Fibroblast of skin of left biceps (primary cell): ENCODE measurements at places on chromosomes 7 and 10.

- DNase-seq = no peak
Observed at GRCh38 chr10:97766996-97767924, 4.5 kb downstream of the SFRP5 start.

DNA sequence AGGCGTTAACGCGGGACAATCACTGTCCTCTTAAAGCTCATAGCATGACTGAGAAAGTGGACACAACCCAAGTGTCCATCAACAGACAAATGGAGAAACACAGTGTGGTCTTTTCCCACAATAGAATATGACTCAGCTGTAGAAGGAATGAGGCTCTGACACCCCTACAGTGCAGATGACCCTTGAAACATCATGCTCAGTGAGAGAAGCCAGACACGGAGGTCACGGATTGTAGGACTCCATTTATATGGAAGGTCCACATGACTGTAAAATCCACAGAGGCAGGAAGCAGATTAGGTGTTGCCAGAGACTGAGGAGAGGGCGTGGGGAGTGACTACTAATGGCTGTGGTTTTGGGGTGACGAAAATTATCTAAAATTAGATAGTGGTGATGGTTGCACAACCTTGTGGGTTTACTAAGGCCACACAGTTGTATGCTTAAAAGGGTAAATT is 6.1 kb upstream of the NCAPG2 start:
- DNase-seq = no peak

DNA sequence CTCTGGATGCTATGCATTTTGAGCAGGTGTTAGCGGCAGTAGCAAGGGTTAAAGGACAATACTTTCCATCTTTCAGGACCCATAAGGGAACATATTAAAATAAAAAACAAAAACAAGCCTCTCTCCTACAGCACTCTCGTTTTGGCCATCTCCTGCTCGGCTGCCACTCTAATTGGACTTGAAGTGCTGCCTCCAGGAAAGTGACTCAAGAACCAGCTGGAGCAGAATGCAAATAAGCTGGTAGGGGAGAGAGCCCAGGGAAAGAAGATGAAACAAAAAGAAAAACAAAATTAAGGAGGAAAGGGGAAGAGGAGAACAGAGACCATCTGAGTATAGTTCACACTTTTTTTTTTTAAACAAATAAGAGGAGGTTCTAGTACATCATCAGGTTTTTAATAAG is 65.6 kb downstream of the HBP1 start:
- DNase-seq = no peak

GRCh38 chr10:62626817-62627216 is 177.7 kb upstream of the ADO start:
- no peak for DNase-seq

DNA sequence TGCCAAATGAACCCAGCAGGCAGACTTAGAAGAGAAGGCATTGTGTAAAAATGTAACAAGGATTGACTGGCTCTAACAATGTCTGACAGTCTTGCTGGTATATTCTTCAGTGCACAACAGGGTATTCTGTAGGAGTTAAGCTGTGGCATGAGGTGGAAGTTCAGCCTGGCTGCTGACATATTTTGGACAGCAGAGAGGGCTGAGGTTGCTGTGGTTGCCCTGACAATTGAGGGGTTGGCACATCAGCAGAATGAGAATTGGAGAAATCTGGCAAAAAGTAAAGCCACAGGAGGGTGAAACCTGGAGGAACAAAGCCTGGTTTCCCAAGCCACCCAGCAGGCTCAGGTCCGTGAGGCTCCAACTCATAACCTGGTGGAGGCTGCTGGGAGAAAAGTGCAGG is 220.2 kb downstream of the JAZF1 start:
- DNase-seq = no peak

- DNase-seq = no peak
Observed at GRCh38 chr10:1499359-1499957, 237.9 kb downstream of the ADARB2 start.

GRCh38 chr10:129193148-129193547 is 273.9 kb upstream of the MGMT start:
- no peak for DNase-seq

- no peak for DNase-seq
Observed at GRCh38 chr7:32379510-32380112, 110.6 kb downstream of the LSM5 start.

- no peak for DNase-seq
Observed at GRCh38 chr7:137578541-137578940, 235.0 kb upstream of the PTN start.

- no peak for DNase-seq
Observed at GRCh38 chr7:45186261-45186813, 28.7 kb downstream of the RAMP3 start.

DNA sequence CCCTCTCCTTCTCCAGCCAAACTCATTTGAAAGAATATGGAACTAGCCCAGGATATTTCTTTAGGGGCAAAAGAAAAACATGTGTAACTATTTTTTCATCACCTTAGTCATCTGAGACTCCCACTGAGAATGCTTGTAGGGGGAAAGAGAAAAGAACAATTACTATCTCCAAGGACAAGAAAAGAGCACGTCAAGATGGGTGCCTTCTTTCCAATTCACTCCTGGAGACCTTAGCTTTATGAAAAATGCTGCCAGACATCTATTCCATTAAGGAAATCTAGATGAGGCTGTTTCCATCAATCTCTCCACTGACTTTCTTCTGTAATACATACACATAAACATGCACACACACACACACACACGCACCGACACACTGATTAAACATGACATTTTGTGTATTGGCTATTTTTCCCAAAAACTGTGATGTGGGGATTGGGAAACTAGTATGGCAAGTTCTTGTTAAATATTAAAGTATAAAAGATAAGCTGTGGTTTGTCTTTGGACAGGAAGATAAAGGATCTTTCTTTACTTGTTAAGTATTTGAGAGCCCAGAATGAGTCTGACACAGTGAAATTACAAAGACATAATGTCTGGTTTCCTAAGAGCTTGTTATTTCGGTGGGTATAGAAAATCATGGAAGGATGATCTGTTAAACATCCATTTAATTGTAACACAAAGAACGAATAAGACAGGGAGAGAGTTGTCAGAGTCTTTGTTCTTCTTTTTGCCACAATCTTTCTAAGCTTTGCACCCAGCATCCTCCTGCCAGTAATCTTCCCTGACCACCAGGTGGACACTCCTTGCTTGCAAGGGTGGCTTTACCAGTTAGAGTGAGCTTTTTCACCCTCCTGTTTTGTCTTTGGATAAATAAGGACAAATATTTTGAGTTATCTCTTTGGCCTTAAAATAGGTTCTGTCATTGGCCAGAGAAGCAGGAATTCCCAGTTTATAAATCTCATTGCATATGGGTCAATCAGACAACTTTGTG is 177.3 kb upstream of the TMEM72 start:
- DNase-seq = no peak

GRCh38 chr7:151517601-151518104 is 2.0 kb downstream of the RHEB start:
- no peak for DNase-seq

- no peak for DNase-seq
Observed at GRCh38 chr10:92847202-92847864, 987 bp upstream of the EXOC6 start.

DNA sequence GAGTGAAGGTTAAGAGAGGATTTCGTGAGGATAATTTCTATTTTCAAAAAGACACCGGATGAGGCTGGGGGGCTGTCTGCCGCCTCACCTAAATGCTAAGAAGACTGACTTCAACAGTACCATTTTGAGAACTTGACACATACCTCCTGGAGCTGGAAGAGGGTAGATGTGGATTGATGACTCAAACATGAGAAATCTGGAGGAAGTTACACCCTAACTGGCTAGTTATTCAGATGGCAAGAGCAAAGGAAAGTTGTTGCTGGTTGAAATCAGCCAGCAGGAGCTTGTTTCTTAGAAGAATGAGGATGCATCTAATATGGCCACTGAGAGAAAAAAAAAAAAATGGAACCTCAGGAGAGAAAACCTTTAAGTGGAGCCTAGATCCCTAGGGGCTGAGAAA is 76.2 kb upstream of the KIAA1217 start:
- DNase-seq = peak; percentile 51

DNA sequence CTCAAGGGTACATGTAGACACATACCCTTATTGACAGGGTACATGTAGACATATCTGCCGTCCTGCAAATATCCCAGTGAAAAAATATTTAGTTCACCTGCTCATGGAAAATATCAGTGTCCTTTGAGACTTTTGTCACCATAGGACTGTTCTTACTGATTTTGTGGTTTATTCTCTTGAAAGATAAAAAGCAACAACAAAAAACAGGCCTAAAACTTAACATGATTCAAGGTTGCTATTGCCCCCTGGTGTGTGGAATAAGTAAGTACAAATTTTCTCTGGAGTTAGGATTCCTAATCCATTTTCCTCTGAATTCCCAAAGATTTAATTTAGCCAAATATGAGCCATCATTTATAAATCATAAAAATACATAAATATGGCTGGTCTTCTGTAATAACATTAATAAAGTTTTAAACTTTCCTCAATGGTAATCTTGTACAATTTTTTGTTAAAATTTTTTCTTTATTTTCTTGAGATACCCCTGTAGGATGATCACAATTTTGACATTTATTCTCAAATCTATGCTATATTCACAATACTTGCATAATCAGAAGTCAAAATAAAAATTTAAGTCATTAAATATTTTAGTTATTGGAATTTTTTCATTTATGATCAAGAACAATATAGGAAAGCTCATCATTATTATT is 741.4 kb upstream of the POT1 start:
- no peak for DNase-seq

DNA sequence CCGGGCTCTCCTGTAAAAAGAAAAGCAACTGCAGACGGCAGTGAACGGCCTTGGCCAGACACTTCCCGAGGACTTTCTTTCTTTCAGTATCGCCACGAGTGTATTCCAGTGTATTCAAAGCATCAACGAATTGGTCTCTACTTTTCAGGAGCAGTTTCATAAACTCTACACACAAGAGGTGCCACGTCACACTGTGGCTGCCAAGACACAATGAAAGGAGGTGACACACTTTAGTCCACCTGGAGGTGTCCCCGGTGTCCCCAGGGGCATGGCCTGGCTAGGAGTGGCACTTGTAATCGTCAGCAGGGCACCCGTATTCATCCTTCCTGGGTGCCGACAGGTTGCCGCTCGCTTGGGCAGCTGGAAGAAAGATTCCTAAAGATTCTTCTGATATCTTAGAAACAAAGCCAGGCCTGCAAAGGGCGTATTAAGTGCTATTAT is 5.0 kb downstream of the TNS3 start:
- no peak for DNase-seq

- DNase-seq = no peak
Observed at GRCh38 chr7:100896732-100897608, 1.3 kb upstream of the ACHE start.

- DNase-seq = no peak
Observed at GRCh38 chr7:133364959-133365690, 112.2 kb downstream of the EXOC4 start.

GRCh38 chr7:101602484-101603241 is 26.4 kb downstream of the MYL10 start:
- no peak for DNase-seq

GRCh38 chr10:131569851-131570715 is 258.6 kb upstream of the TCERG1L start:
- DNase-seq = no peak

DNA sequence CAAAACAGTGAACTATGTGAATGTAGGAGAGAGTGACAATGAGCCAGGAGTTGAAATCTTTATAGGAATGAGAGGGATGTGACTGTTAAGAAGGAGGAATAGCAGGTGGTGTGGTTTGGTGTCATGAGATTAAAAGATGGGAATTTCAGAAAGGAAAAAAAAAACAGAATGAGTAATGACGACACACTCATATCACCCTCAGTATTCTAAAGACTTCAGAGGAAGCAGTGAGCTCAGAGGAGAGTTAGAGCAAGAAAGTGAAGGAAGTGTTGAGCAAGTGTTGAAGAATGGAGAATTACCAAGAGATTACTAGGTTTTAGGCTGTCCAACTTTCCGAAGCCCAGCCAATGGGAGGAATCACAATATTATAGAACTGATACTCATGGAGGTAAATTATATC is 220.5 kb upstream of the HGF start:
- DNase-seq = peak; percentile 5

GRCh38 chr7:6279341-6279740 is 6.9 kb upstream of the CYTH3 start:
- DNase-seq = no peak

GRCh38 chr7:99014113-99014985 is 129.6 kb downstream of the SMURF1 start:
- DNase-seq = no peak

DNA sequence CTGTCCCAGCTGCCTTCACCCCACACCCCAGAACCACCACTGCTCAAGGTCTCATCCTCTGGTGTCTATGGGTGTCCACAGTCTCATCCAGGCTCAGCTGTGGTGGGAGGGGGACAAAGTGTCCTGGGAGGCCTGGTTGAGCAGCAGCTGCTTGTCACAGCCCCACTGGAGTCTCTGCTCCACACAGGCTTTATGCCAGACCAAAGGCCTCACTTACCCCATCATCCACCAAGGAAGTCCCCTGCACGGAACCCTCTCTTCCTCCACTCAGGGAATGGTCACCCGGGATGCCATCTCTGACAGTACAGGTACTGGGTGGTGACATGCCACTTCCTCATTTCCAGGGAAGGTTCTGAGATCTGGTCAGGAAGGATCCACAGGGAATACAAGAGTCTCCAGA is 925.4 kb upstream of the ZNF722 start:
- DNase-seq = no peak

DNA sequence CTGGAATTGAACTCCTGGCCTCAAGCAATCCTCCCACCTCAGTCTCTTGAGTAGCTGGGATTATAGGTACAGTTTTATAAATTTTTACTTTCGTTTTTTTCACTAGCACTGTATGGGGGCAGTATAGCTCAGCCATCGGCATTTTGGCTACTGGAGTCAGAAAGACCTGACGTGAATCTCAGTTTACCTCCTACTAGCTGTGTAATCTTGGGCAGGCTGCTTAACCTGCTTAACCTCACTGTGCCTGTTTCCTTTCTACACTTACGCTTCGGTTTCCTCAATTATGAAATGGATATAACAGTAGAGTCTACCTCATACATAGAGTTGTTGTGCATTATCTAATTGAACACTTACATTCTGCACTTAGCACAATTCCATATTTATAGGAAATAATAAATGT is 16.7 kb downstream of the STN1 start:
- no peak for DNase-seq

DNA sequence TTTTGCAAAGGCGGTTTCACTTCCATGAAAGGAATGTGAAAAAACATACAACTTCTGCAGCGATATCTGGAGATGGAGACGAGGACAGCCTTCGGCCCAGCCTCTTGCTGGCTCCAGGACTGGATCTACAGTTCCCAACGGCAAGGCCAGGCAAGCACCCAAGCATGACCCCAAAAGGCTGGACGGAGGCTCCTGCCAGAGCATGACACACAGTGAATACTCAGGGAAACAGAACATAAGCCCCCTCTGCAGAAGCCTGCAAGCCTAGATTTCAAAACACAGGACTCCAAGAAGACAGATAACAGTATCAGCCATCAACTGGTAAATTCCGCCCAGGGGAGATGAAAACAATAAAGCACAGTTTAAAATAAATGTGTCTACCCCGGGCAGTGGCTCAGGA is 3.3 kb upstream of the LRRC27 start:
- no peak for DNase-seq

- DNase-seq = no peak
Observed at GRCh38 chr10:129522041-129522585, 55.1 kb downstream of the MGMT start.
